T-cell (primary cell): ENCODE measurements at places on chromosomes 12 and 14. TPM values are rescaled to one million over a fixed set of nuclear protein-coding genes. Genes with fewer than 3 reads are reported as not detected.

DNA sequence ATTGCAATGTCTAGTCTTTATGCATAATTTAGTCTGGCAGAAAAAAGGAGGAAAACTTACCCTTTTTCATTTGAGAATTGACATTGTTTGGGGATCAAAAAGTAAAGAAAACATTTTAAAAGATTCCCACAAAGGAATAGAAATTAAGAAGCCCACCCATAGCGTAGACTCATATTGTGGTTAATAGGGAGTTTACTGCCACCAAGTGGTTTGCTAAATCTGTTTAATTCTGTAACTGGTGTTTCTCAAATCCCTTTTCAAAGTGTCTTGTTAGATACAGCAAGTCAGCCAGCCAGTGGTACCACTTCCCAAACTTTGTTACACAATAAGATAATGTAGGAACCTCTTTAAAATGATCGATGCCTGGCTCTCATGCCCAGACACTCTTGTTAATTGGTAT is 180.3 kb downstream of the IPO8 start:
- H3K27ac ChIP-seq: no peak overlapping the region
- no peaks in the 10 kb centered on the region for H3K4me1 ChIP-seq
- H3K4me3 ChIP-seq: no peak overlapping the region
- no peaks in the 10 kb centered on the region for H3K27me3 ChIP-seq
- DNase-seq: no peak

GRCh38 chr14:72247896-72248465 is 315.8 kb downstream of the RGS6 start:
- no peaks in the 10 kb centered on the region for H3K27me3 ChIP-seq
- H3K4me1 ChIP-seq: no peaks in the 10 kb centered on the region
- no peak overlapping the region for H3K4me3 ChIP-seq
- H3K27ac ChIP-seq: no peak overlapping the region

Gene TAS2R20
- total RNA-seq: 2.6 TPM

- no peak for DNase-seq
- H3K4me3 ChIP-seq: peak within 1 kb of the TSS; percentile 95
- H3K4me1 ChIP-seq: peaks cover 31% of the 10 kb centered on the region
- no peaks in the 10 kb centered on the region for H3K27me3 ChIP-seq
- H3K27ac ChIP-seq: peak within 1 kb of the TSS; percentile 97
- peaks cover 6% of the 10 kb centered on the region for H3K36me3 ChIP-seq
Measured at GRCh38 chr12:121793440-121793837, at the start of gene RHOF. Gene RHOF (minus strand): TSS chr12:121793688. CDS start chr12:121793633, 55 bp downstream.

DNA sequence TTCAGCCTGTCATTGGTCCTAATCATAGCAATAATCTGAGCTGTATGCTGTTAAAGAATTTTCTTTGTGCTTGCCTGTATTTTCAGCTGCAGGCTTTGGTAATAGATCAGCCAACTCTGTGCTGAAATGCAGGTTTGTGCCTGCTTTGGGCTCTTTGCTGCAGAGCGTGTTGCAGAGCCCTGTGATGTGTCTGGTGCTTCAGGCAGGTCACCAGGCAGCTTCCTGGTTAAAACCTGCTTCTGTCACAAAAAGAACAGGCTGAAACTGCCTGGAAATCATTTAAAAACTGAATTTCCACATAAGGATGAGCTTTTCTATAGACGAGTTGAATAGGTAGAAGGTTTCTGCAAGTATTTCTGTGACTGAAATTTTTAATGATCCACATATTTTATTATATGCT is 3.1 kb downstream of the DIP2B start:
- H3K36me3 ChIP-seq: no peaks in the 10 kb centered on the region
- H3K4me1 ChIP-seq: peaks cover 55% of the 10 kb centered on the region
- DNase-seq: peak; percentile 36
- no peaks in the 10 kb centered on the region for H3K27me3 ChIP-seq
- H3K27ac ChIP-seq: peak overlapping the region; percentile 14

- H3K27ac ChIP-seq: no peak overlapping the region
- no peak overlapping the region for H3K4me3 ChIP-seq
- H3K27me3 ChIP-seq: no peaks in the 10 kb centered on the region
- H3K36me3 ChIP-seq: no peaks in the 10 kb centered on the region
- no peaks in the 10 kb centered on the region for H3K4me1 ChIP-seq
Measured at GRCh38 chr14:69460093-69460701, 24.3 kb upstream of the PLEKHD1 start.

- H3K27me3 ChIP-seq: no peaks in the 10 kb centered on the region
- no peak for DNase-seq
- no peaks in the 10 kb centered on the region for H3K36me3 ChIP-seq
- H3K27ac ChIP-seq: no peak overlapping the region
- H3K4me1 ChIP-seq: no peaks in the 10 kb centered on the region
Measured at GRCh38 chr12:63362791-63363190, 211.8 kb upstream of the AVPR1A start.

Gene SLC4A8
- 0.93 TPM for total RNA-seq

Gene CYP27B1
- 2.1 TPM for total RNA-seq

Gene PRORP
- 34.0 TPM for total RNA-seq

Gene NKX2-1
- 0.16 TPM for total RNA-seq

DNA sequence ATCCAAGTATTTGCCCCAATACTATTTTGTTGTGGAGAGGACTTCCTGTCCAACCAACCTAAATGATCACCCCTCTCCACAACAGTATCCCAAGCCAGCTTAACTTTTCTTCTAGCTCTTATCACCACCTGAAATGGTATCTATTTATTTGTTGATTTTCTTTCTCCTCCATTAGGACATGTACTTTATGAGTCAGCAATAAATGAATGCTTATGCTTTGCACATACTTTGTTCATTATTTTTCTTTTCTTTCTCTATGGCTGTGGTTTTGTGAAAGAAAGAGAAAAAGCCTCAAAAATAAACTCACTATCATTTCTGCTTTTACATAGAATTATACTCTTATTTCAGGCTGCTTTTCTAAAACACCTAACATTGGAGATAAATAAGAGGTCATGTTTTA is 371.3 kb downstream of the NELL2 start:
- H3K36me3 ChIP-seq: no peaks in the 10 kb centered on the region
- no peak overlapping the region for H3K4me3 ChIP-seq
- H3K27me3 ChIP-seq: no peaks in the 10 kb centered on the region
- H3K4me1 ChIP-seq: no peaks in the 10 kb centered on the region

Gene TMEM229B
- 19.0 TPM for total RNA-seq

DNA sequence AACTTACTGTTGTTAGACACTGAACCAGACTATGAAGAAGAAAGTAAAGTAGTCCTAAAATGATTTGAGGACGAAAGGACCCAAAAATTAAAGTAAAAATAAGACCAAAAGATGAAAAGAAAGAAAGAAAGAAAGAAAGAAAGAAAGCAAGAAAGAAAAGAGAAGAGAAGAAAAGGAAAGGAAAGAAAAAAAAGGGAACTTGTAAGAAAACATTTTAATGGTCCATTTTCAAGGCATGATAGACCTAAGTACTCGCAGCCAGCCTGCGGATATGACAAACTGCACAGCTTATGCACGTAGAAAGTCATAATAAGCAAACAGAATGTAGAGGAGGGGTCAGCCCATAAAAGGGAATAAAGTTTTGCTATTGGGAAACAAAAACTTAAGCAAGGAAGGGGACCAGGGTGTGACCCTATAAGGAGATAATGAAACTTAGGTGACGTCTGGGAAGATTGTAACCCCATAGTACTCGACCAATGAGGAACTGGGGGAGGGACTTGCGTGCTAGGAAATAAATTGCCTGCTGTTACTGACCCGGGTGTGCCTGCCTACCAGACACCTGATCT is 59.7 kb downstream of the APOBEC1 start:
- no peaks in the 10 kb centered on the region for H3K36me3 ChIP-seq
- H3K4me1 ChIP-seq: peaks cover 2% of the 10 kb centered on the region
- no peak overlapping the region for H3K27ac ChIP-seq
- H3K27me3 ChIP-seq: peaks cover 7% of the 10 kb centered on the region
- no peak for DNase-seq
- H3K4me3 ChIP-seq: no peak overlapping the region

- H3K4me1 ChIP-seq: no peaks in the 10 kb centered on the region
- H3K27ac ChIP-seq: no peak overlapping the region
- no peak for DNase-seq
- no peaks in the 10 kb centered on the region for H3K36me3 ChIP-seq
- no peak overlapping the region for H3K4me3 ChIP-seq
- peaks cover 3% of the 10 kb centered on the region for H3K27me3 ChIP-seq
Measured at GRCh38 chr14:92719890-92720323, 28.5 kb downstream of the LGMN start.

Gene NR1H4
- total RNA-seq: not detected

- H3K36me3 ChIP-seq: no peaks in the 10 kb centered on the region
- no peaks in the 10 kb centered on the region for H3K27me3 ChIP-seq
- no peak for DNase-seq
- H3K27ac ChIP-seq: no peak overlapping the region
Measured at GRCh38 chr12:49689785-49690184, 17.4 kb downstream of the FMNL3 start.
